ENCODE measurements at places on chromosomes 13 and 19.

DNA sequence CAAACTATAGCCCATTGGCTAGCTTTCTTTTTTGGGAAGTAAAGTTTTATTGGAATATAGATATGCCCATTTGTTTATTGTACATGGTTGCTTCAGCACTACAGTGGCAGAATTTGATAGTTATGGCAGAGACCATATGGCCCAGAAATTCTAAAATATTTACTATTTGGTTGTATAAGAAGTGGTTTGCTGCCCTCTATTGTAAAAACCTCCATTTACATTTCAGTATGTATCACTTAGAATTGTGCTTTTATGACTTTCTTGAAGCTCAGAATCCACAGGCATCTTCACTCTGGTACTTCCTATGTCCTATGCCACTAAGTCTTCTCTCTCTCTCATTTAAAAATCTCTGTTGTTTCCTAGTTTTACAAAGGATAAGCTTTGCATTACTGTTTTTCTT, 37.7 kb downstream of the DLEU7 start:
- no peak for DNase-seq

- DNase-seq: no peak
Measured at GRCh38 chr19:49862391-49863253, 4.8 kb downstream of the PNKP start.

- no peak for DNase-seq
Measured at GRCh38 chr13:76331943-76332712, 554.1 kb downstream of the KCTD12 start.

DNA sequence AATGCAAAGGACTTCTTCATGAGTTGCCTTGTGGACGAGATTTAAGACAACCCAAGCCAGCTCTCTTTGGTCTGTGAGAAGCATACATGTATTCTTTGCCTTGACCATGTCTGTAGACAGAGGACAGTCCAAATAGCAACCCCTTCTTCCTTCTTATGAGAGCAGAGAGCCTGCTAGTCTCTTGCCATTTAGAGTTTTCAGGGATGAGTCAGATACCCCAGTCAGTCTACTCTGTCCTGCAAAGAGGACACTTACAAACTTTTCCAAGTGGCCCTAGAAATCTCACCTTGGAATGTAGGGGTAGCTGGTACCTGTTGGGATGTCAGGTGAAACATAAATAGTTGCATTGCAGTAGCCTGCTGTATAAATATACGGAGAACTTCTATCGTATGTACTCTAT, 36.7 kb downstream of the DNAJC3 start:
- DNase-seq: no peak

- no peak for DNase-seq
Measured at GRCh38 chr19:3798137-3798536, 12.0 kb upstream of the MATK start.

DNA sequence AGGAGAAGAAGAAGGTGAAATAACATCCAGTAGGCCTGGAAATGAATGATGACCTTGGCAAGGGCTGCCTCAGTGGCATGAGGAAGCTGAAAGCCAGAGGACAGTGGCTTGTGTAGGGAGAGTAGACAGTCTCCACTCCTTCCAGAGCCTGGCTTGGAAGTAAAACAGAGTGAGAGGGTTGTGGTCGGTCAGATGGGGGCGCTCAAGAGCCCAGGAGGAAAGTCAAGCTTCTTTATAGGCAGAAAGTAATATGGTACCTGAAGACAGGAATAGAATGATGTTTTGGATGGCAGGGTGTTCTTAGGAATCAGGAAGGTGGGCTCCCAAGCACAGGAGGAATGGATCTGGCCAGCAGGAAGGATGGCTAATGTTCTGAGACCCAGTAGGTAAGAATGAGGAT, 75.1 kb upstream of the TSC22D1 start:
- DNase-seq: no peak
